NCI-H748 treated with DMSO at 0.1 percent for 48 hours (cell line): ENCODE measurements at places on chromosomes 2 and 18.

DNA sequence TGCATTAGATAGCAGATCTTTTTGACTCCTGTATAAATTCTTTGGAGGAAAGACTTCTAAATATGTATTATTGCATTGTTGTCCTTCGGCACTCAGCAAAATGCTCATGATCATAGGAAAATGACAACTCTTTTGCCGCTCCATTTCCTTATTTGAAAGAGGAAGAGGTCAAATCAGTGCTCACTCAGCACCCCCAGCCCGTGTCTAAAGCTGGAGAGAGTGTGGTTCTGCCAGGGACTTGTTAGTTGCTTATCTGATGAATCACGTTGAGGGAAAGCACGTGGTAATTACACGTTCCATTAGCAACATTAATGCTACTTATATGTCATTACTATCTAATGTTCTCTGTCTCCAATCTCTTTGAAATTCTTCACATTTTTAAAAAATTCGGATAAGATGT lies 46.0 kb upstream of the MBP start:
- no peak for DNase-seq

- no peak for DNase-seq
Observed at GRCh38 chr2:219707496-219708285, 80.3 kb downstream of the SLC4A3 start.

DNA sequence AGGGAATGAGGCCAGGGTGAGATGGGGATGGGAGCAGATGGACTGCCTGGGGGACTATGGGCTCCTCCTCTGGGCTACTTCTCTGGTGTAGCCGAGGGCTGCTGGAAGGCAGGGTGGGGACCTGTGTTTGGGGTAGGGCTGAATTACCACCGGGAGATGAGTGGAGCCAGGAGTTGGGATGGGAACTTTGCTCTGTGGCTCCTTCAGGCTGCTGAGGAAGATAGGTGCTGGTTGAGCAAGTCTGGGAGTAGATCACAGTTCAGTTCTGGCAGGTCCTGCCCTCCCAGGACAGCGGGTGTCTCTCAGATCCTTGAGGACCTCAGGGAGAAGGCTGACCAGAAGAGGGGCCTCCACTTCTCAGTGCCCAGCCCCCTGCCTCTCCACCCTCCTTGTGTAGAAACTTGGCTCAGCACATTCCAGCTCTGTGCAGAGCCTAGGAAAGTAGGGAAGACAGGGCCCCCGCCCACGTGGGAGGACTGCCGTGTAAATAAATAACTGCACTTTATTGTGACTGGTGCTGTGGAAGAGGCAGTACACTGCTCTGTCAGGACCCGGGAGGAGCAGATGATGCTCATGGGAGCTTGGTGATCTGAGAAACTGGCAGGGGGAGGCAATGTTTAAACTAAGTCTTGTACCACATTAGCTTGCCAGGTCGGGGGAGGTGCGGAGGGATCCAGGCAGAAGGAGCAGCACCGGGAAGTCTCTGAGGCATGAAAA lies 15.3 kb downstream of the TET3 start:
- DNase-seq = no peak

- DNase-seq = no peak
Observed at GRCh38 chr18:27865431-27865830, 311.5 kb downstream of the CDH2 start.

- DNase-seq = no peak
Observed at GRCh38 chr2:191064590-191064989, 50.6 kb upstream of the STAT1 start.
